Hindlimb muscle (tissue), 1 donor: ENCODE measurements at places on chromosomes 2 and 18. TPM values are rescaled to one million over a fixed set of nuclear protein-coding genes. Genes with fewer than 3 reads are reported as not detected.

- DNase-seq = no peak
Measured at GRCh38 chr2:111231532-111232252, 111.0 kb downstream of the BCL2L11 start.

- DNase-seq = no peak
Measured at GRCh38 chr18:48155856-48156255, 225.4 kb upstream of the SMAD2 start.

DNA sequence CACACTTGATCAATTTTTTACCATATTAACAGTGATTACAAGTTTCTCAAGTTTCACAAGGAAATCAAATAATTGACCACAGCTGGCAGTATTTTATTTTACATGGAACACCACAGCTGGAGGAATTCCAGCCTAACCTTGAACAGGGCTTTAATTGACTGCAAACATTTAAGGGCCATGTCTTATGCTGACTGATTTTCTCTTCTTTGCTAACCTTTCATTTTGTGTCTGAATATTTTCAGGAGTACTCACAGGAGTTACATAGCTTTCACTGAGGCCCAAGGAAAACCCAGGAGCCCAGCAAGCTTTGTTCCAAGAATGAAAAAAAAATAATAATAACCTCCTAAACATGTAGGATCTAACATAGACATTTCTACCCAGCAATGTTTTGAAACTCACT, 49.6 kb downstream of the FRZB start:
- DNase-seq = no peak

GRCh38 chr2:98020992-98021713, 25.4 kb upstream of the TMEM131 start:
- no peak for DNase-seq

GRCh38 chr2:62931536-62931935, 119.1 kb upstream of the OTX1 start:
- no peak for DNase-seq

- no peak for DNase-seq
Measured at GRCh38 chr2:59005836-59006615, 764.9 kb upstream of the FANCL start.

- no peak for DNase-seq
Measured at GRCh38 chr2:207228402-207228801, 62.7 kb upstream of the KLF7 start.

DNA sequence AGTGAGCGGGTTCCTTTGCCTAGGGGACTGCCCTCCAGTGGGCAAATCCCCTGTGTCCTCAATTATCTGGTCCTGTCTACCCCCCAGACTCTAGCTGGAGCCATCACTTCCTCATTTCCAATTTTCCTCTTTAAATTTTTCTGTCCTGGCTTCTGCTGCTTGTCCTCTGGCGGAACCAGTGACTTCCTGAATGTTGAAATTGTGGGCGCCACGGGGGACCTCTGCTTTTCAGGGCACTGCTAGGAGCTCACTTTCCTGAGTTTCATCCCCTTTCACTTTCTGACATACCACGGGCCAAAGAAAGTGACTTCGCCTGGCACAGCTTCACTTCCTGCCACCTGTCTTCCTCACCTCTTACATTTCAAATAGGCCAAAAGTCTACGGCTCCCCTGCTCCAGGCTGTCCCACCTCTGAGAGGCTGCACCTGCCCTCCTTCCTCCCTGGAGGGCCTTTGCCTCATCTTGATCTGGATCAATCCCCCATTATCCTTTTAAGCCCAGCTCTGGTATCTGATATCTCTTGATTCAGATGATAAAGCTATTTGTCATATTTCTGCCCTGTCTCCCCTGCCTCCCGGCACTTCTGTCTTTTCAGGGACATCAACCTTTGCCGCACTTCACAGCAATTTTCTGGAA, 1.4 kb upstream of the MARCO start:
- peak; percentile 26 for DNase-seq

DNA sequence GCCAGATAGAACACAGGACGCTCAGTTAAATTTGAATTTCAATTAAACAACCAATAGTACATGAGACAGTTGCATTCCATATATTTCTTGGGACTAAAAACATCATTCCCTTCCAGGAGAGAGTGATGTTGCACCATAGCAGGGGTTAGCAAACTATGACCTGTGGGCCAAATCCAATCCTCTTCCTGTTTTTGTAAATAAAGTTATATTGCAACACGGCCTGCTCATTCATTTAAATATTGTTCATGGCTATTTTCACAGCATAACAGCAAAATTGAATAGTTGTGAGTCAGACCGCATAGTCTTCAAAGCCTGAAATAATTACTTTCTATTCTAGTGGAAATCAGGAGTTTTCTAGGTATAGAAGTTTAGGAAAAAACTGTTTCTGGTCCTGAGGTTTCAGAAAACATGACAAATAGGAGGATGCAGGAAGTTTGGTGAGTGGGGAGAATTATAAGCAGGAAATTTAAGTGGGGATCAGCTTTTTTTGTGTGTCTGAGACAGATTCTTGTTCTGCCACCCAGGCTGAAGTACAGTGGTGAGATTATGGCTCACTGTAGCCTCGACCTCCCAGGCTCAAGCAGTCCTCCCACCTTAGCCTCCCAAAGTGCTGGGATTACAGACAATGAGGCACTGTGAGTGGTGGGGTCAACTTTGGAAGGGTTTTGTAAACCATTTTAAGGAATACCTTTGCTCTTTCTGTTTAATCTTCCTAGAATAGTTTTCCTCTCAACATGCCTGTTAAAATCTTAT, 131.5 kb downstream of the SOCS6 start:
- DNase-seq = no peak

DNA sequence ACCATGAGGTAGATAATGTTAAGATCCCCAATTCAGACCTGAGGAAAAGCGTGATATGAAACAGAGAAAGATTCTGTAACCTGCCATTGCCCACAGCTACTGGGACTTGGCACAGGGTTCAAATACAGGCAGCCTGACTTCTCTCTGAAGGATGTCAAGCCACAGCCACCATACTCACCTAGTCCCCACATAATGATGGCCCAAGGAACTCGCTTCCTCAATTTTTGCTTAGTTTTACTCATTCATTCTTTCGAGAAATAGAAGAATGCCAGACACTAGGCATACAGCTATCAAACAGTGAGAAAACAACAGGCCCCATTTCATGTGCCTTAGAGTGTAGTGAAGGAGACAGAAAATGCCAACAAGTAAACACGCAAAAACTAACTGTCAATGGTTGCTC, 980 bp upstream of the SULT1C4 start:
- DNase-seq = no peak

CPLX4 gene
- polyA plus RNA-seq = not detected

NAT8 gene
- 0.54 TPM for polyA plus RNA-seq

FARSB gene
- 23.0 TPM for polyA plus RNA-seq

LIPT1 gene
- 8.2 TPM for polyA plus RNA-seq

XIRP2 gene
- polyA plus RNA-seq = 149 TPM
